CD4-positive, alpha-beta memory T cell (primary cell): ENCODE measurements at places on chromosomes 3 and 15. TPM values are rescaled to one million over a fixed set of nuclear protein-coding genes. Genes with fewer than 3 reads are reported as not detected.

PIGZ gene
- 0.33 TPM for total RNA-seq

CCDC80 gene
- not detected for total RNA-seq

UBXN7 gene
- 72.6 TPM for total RNA-seq

ZNF80 gene
- total RNA-seq = 1.1 TPM

CAMK1 gene
- 2.1 TPM for total RNA-seq

CCDC39 gene
- total RNA-seq = 0.29 TPM

IMPG2 gene
- total RNA-seq = 0.72 TPM

USF3 gene
- total RNA-seq = 23.3 TPM

KNG1 gene
- total RNA-seq = not detected

PARP15 gene
- total RNA-seq = 74.5 TPM

SLC9C1 gene
- not detected for total RNA-seq

ACTC1 gene
- not detected for total RNA-seq

SAMD7 gene
- not detected for total RNA-seq

SLC2A2 gene
- total RNA-seq = not detected

GOLGA6L7 gene
- not detected for total RNA-seq

AADACL2 gene
- not detected for total RNA-seq

RFTN1 gene
- total RNA-seq = 47.1 TPM

HYAL1 gene
- total RNA-seq = 0.38 TPM

FBXO40 gene
- total RNA-seq = not detected

LRRIQ4 gene
- not detected for total RNA-seq

THSD4 gene
- total RNA-seq = not detected

CIB2 gene
- 1.0 TPM for total RNA-seq

CTXND1 gene
- not detected for total RNA-seq

CYP1A2 gene
- not detected for total RNA-seq

IQCF5 gene
- total RNA-seq = not detected

COL6A5 gene
- total RNA-seq = not detected

SQOR gene
- total RNA-seq = 47.9 TPM

PPM1L gene
- 5.1 TPM for total RNA-seq

ATP8B4 gene
- total RNA-seq = 0.44 TPM

PDZRN3 gene
- total RNA-seq = not detected

DPPA4 gene
- total RNA-seq = not detected

PLA2G4F gene
- not detected for total RNA-seq

C3orf22 gene
- total RNA-seq = not detected

LMLN gene
- total RNA-seq = 6.5 TPM

PPM1M gene
- 70.2 TPM for total RNA-seq
